ENCODE measurements at places on chromosomes 7 and 10.

GRCh38 chr7:25862261-25863004 lies 289.6 kb upstream of the NFE2L3 start:
- peak; percentile 19 for DNase-seq

DNA sequence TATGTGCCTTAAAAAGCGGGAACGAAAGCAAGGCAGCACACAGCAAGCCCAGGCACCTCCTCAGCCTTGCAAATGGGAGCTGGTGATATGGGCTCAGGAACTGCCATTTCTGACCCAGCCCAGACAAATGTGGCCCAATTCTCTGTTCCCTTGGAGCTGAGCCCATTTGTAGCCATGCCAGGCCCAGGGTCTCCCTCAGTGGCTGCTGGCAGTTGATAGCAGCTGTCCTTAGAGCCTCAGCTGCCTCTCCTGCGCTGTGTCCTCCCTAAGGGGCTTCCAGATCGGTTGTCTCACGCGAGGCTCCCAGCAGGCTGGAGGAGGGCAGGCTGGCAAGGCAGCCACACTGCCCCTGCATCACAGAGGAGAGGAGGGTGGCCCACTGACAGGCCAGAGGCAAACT lies 275.8 kb downstream of the KCNMA1 start:
- no peak for DNase-seq

DNA sequence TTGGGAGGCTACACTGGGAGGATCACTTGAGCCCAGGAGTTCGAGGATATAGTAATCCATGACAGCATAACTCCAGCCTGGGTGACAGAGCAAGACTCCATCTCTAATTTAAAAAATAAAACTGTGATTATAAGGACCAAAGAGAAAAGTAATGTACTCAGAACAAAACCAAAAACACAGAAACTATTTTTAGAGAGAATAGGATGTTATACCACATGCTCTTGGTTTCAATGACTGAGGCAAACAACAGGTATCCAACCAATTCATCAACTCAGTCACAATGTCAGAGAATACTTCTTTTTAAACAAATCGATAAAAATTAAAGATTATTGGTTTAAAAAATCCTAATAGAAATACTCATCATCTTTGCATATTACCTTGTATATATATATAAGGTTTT lies 186.7 kb downstream of the TPK1 start:
- no peak for DNase-seq

DNA sequence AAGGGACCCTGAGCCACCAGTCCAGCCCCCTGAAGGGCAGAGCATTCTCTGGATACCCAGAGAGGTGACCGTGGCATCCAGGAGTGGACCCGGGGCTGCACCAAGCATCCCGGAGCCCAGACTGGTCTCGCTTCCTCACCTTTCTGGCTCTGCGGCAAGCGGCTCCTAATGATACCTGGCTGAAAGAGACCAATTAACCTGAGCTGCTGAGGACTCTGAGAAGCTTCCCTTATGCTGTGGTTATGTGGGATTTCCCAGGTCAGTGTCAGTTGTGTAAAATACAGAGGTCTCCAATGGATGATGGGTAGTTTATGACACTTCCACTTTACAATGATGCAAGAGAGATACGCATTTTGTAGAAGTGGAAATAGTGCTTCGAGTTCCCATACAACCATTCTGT lies 51.5 kb downstream of the PFKFB3 start:
- no peak for DNase-seq

DNA sequence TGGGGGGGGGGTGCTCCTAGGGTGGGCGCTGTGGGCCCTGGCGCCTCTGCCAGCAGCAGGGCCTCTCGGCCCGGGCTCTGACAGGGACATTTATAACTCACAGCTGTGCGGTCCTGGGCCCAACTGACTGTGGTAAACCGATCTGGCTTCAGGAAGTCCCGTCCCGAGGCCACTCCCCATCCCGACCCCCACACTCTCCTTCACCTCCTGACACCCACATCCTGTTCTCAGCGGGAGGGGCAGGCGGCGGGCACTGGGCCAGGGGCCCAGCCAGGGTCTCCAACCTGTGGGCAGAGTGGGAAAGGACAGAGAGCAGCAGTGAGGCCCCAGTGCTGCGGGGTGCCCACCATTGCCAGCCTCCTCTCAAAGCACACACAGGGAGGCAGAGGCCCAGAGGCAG lies 69.1 kb downstream of the ZMIZ1 start:
- DNase-seq, result peak; percentile 8

GRCh38 chr7:114979388-114979787 lies 57.5 kb downstream of the MDFIC start:
- no peak for DNase-seq

DNA sequence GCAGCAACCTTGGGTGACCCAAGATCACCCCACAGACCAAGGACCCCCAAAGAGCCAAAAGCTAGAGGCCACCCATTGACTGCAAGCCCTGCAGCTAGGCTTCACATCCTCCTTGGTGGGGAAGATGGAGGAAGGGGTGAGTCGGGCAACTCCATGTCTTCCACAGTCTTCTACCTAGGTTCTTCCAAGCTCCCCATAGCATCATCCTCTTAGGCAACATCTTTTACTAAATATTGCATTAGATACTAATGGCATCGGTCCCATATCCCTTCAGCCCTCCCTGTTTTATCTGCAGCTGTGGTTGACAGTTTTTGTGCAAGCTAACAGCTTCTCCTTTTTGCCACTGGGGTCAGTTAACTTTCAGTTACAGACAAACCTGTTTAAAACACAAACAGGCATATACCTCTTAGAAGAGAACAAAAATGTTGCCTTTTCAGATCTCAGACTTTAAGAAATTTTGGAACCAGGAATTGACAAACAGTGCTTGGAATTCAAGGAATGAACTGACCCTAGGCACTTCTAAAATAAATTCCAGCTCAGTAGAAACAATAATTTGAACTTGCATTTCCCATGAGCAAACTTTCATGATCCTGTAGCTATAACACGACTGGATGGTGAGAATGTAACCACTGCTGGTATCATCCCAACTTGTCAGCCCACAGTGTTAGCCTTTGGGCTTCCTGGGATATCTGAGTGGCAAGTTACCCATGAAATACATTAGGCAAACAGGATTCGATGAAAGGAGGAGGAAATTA lies 33.9 kb upstream of the MSMB start:
- no peak for DNase-seq

GRCh38 chr10:88115407-88115806 lies 252.0 kb downstream of the PTEN start:
- no peak for DNase-seq
